Sciatic nerve (tissue), 2 donors: ENCODE measurements at places on chromosomes 4 and X. TPM values are rescaled to one million over a fixed set of nuclear protein-coding genes. Genes with fewer than 3 reads are reported as not detected.

GRCh38 chr4:161448550-161449180 lies 715.1 kb downstream of the FSTL5 start:
- DNase-seq: no peak

GRCh38 chr4:122873821-122874593 lies 47.4 kb downstream of the FGF2 start:
- no peak for DNase-seq

DNA sequence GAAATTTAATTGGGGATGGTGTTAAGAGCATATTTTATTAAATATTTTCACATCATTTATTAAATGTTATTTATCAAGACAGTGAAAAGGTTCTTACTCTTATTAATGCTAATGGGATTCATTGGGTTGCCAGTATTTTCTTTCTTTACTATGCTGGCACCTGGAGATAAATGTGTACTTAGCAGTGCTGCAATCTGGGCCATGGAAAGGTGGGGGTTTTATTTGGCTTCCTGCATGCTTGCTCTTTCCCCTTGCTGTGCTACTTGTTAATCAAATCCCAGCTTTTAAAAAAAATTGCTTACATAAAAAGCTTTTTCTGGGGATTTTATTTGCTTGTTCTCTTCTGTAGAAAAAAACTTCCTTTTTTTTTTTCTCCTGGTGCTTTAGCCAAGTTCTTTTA lies 48.3 kb downstream of the ZAR1 start:
- no peak for DNase-seq

- DNase-seq: no peak
Observed at GRCh38 chrX:153521034-153521433, 3.6 kb downstream of the ATP2B3 start.

GRCh38 chr4:27016551-27016950 lies 155.9 kb downstream of the STIM2 start:
- DNase-seq: no peak

GRCh38 chr4:39255266-39255665 lies 72.9 kb downstream of the WDR19 start:
- no peak for DNase-seq

- no peak for DNase-seq
Observed at GRCh38 chr4:165190591-165191347, 16.6 kb upstream of the KLHL2 start.

GRCh38 chr4:8394806-8395205 lies 45.7 kb downstream of the ACOX3 start:
- no peak for DNase-seq

- no peak for DNase-seq
Observed at GRCh38 chr4:143286701-143287571, 49.7 kb upstream of the GAB1 start.

GRCh38 chrX:56113785-56114436 lies 118.2 kb upstream of the KLF8 start:
- DNase-seq: no peak

DNA sequence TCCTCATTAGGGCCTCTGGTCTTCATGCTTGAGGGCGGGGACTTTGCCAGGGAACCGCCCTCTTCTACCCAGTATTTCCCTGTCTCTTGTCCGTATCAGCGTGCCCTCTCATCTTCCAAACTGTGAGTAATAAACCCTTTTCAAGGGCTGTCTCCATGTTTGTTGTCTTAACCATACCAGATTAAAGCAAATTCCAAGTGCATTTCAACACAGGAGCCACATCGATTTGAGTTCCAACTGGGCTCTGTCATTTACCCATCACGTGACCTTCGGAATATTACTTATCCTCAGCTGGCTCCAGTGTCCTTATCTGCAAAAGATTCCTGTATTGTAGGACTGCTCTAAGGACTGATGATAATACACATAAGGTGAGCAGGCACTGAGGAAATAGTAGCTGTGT lies 6.4 kb upstream of the PHEX start:
- DNase-seq: no peak

Gene SAGE1
- not detected for total RNA-seq

Gene SCRG1
- total RNA-seq: 1.5 TPM

Gene PCYT1B
- 6.0 TPM for total RNA-seq

Gene ODAPH
- total RNA-seq: not detected

Gene CTAG1B
- not detected for total RNA-seq

Gene DMRTC1
- not detected for total RNA-seq
